Foreskin melanocyte (primary cell): ENCODE measurements at places on chromosomes 3 and 15.
A peak's percentile ranks its signal among the peaks of the same experiment; 100 is the strongest.

DNA sequence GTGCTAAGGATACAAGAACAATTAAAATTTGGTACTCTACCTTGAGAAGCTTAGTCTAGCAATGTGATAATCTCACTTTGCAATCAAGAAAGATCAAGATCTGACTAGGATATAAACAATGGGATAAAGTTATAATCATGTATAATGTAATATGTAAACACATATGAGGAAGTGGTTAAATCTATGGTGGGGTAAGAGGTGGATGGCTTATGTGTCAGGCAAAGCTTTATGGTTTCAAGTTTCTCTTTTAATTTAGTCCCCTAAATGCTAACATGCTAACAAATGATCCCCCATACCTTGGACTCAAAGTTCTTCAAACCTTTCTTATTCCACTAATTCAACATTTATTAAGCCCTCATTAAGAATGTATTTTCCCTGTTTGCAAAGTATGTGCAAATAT is 2.5 kb downstream of the RSL24D1 start:
- no peak for DNase-seq

GRCh38 chr3:71536376-71536965 is 47.1 kb downstream of the FOXP1 start:
- DNase-seq = no peak

DNA sequence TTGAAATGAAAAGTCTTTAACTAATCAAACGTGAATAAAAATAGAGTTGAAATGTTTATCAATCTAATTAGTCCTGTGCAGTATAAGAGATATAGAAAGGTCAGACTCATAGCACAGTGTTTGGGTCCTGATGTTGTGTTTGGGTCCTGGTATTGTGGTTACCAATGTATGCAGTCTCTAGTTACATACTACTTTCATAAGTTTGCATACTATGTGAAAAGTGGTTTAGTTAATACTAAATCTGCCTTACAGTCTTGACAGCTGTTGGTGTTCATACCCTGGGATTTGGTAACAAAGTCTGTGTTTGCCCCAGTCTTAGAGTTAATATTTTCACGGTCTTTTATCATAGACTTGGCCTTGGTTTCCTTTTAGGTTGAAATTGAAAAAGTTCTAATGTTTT is 41.7 kb downstream of the KIF15 start:
- DNase-seq = no peak

DNA sequence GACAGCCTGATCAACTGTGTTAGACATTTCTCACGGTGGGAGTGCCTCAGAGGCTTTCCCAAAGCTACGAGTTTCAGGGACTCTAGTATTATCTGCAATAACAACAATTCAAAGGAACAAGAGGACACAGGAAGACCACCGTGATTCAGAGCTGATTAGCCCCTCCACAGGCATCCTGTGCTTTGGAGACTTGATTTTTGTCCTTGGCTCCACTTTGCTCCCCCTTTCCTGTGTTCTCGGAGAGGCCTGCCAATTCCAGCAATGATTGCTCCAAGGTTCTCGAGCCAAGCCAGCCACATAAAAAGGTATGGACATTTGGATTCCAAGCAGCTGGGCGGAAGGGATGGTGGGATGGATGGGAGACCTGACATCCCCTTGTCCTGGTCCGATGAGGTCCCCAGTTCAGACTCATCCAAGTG is 14.3 kb downstream of the EHD4 start:
- no peak for DNase-seq

DNA sequence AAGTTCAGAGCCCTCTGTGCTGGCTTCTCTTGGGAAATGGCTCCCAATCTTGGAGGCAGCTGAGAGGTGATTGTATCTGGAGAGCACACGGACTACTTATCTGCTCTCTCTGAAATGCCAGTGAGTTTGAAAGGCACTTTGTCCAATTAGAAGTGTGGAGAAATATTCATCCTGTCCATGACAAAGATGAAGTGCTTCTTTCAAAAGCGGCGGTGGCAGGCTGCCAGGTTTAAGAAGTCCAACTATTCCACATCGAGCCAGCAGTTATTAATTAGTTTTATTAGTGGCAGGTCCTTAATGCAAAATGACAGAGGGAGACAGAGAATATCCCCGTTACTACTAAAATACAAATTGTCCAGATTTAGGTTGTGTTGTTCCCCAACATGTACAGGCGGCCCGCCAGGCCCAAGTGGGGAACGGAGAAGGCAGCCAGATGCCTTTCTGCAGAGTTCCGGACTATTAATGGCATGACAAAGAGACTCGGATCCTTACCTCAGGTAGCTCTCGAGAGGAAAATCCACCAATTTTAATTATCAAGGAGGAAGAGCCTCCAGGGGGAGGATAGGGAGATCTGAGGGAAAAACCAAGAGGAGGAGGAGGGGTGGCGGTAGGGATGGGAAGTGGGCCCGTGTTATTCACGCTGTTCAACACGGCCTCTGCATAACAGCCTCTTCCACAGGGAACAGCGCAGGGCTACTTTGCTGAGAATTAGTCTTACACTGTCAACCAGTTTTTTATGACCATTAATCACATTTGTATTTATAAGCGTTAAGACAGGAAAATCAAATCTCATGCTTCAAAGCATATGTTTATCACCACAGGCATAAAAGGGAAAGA is 42.0 kb downstream of the RORA start:
- peak; percentile 72 for DNase-seq

- DNase-seq = peak; percentile 88
These were observed 31.8 kb downstream of the PLD1 start for GRCh38 chr3:171778493-171778892.

GRCh38 chr15:69265347-69265955 is 33.3 kb upstream of the PAQR5 start:
- no peak for DNase-seq

DNA sequence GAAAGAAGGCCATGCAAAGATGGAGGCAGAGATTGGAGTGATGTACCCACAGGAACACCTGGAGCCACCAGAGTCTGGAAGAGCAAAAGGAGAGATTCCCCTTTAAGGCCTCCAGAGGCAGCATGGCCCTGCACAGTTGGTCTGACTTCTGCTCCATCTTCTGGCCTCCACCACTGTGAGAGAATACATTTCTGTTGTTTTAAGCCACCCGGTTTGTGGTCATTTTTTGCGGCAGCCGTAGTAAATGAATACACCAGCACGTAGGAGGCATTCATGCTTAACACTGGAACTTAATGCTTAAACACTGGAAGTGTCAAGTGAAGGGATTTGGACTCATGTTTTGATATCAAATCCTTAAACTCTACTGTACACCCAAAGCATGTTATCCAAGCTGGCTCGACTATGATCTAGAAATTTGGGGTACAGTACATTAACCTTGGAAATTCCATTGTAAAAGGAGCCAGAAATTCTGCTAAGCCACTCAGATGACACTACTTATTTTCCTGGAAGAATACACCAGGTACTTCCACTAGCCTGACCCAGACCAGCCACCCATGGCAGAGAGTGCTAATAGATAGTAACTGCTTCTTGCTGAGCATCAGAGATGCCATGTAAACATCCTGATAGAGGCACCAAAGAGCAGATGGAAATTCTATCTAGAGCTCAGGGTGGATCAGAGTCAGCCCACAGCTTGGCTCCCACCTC is 190.9 kb downstream of the ADAMTS9 start:
- DNase-seq = no peak

GRCh38 chr3:165751637-165752036 is 85.6 kb downstream of the BCHE start:
- no peak for DNase-seq

GRCh38 chr15:71080705-71081104 is 34.6 kb upstream of the THSD4 start:
- DNase-seq = no peak

GRCh38 chr3:112489674-112490479 is 9.4 kb downstream of the BTLA start:
- DNase-seq = no peak

- DNase-seq = no peak
These were observed 8.9 kb downstream of the COPB2 start for GRCh38 chr3:139380575-139380974.

GRCh38 chr3:160355826-160356225 is 43.2 kb downstream of the IFT80 start:
- no peak for DNase-seq

DNA sequence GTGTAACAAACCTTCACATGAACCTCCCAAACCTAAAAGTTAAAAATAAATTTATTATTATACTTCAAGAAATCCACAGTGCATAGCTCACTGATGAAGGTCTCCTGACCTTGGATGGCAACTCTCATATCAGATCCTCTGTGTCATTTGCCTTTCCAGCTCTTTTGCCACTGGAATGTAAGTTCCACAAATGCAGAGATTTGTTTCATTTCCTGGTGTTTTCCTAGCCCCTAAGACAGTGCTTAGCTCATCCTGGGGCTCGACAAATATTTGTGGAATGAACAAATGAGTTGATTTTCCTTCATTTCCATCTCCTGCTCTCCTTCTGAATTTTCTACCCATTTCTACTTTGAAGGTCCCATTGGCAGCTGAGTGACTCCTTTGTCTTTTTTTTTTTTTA is 56.0 kb downstream of the FRMD4B start:
- DNase-seq = no peak

DNA sequence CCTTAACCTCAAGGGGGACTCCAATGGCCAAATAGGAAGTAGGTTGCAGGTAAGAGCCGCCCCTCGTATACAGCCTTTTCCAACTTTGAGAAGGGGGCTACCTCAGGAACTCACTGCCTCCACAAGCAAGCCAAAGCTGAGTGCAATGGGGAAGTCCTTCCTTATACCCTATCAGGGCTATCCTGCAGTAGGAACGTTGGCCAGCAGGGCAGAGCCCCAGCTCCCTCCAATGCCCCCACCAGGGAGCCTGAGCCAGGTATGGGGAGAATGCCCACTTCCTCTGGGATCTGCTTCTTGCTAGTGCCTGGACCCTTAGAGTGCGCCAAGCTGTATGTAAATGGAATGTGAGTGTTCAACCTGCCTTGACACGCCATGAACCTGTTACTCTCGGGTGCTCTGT is 16.3 kb downstream of the CACNA2D2 start:
- DNase-seq = no peak

DNA sequence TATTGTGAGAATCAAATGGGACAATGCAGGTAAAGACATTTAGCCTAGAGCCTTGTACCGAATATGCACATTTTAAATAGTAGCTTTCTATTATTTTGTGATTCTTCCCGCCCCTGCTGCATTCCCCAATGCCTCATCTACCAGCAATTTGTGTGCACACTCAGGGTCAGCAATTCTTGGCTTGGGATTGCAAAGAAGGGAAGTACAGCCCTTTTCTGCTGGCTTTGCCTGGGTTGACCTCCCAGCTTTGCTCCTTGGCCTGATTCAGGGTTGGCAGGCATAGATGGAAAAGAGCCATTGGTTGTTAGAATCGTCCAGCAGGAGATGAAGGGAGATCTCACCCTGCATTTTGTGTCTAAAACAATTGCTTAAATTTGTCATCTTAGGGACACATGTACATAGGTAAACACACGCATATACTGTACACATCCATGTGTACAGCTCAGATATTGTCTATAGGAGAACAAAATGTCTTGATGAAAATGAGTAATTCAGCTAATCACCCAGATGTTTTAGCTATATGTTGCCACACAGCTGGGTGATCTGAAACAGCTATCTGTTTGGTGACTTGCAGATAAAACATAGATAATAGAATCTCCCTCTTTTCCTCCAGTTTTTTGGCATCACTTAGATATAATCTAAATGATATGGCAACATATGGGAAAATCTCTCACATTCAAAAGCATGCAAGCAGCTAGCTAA is 340.9 kb upstream of the TBL1XR1 start:
- DNase-seq = no peak

GRCh38 chr15:89095073-89095472 is 6.8 kb downstream of the ABHD2 start:
- DNase-seq = no peak

GRCh38 chr3:176490357-176490756 is 706.9 kb downstream of the TBL1XR1 start:
- no peak for DNase-seq

DNA sequence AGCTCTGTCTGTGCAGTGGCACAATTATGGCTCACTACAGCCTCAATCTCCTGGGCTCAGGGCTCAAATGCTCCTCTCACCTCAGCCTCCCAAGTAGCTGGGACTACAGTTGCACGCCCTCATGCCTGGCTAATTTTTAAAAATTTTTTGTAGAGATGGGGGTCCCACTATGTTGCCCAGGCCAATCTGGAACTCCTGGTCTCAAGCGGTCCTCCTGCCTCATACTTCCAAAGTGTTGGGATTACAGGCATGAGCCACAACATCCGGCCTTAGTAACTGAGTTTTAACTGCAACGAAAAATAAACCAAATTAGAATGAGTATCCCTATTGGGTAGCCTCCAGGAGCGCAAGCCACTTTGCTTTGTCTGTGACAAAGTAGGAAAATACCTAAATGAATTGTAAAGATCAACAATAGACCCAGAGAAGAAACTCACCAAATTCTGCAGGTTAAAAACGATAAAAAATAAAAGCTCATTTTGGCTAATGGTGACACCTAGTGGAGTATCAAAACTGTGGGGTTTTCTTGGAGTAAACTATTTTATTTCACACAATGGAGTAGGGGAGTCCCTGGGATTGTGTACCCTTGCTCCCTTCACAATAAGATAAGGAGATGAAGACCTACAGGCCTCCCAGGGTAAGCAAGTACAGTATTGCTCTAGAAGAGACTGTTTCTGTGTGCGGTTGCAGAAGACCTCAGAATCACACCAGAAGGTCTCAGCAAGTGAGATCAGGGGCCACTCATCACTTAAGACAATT is 21.0 kb upstream of the CA12 start:
- DNase-seq = peak; percentile 38

DNA sequence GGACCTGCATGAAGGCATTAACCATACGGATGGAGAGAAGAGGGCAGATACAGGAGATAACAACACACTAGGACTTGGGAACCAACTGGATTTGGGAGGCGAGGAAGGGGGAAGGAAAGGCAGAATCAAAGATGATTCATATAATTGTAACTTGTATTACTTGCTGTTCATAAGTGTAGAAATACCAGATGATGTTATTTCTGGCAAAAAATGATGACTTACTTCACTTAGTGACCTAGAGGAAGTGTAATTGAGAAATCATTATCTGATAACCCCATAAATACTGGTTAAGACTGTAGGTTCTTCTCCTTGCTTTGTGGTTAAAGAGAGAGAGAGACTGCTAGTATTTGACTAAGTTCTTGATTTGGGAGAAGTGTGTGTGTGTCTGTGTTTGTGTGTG is 50.5 kb upstream of the GK5 start:
- DNase-seq = no peak

DNA sequence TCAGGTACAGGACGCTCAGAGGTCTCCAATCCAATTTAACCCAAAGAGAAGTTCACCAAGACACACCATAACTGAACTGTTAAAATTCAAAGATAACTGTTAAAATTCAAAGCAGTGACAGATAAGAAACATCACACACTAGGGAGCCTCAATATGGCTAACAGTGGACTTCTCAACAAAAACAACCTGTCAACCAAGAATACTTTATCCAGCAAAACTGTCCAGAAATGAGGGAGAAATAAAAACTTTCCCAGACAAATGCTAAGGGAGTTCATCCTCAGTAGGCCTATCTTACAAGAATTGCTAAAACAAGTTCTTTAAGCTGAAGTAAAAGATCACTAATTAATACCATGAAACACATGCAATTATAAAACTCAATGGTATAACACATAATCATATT is 36.3 kb upstream of the MYLK start:
- DNase-seq = no peak

- no peak for DNase-seq
These were observed 9.2 kb downstream of the FYCO1 start for GRCh38 chr3:45986303-45986982.
